ENCODE measurements at places on chromosomes 6 and 20.

GRCh38 chr6:106973836-106974335 lies 643 bp downstream of the CD24 start:
- DNase-seq, result no peak

DNA sequence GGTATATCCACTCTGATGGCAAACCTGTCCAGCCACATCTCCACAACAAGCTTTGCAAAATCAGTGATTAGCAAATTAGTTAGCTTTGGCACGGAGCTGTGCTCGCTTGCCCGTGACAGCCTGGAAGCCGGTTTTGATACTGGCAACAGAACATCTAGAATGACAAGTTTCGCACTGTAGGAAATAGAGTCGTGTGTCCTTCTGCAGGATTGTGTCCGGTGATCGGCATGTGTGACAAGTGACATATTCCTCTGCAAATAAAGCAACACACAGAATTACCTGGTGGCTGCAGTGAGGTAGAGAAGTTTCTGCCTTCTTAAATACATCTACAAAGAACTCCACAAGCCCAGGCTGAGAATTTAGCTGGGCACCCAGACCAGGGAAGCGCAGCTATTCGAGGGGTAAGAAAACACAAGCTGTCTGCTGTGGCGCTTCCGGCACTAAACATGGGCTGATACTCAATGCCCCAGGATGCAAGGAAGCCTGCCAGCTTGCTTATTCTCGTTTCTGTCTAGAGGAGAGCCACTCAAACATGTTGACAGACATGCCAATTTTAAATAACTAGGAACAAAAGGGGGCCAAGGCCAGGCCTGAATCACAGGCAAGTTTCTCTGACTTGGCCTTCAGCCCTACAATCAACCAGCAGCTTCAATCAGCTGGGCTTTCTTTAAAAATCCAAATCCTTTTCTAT lies 22.2 kb downstream of the EIF2S2 start:
- DNase-seq, result no peak

DNA sequence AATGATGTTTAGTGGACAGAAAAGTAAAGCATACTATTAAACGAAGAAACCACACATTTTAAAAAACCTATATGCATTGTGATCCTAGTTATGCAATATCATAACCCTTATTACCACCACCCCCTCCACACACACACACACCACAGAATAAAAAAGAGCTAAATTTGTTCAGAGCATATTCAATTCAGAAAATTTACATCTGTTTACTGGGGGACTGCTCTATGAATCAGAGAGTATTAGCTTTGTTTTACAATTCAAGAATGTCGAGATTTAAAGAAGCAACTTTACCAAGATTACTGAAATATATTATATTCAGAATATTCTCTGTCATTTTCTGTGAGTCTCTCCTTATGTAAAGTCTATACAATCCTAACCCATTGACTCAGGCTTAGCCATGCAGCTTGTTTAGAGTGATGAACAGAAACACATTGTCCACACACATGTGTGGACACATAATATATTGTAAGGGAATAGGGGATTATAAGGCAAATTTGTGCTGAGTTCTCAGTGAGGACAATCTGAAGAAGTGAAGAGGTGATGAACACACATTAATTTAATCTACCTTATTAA lies 369.6 kb upstream of the MARCKS start:
- DNase-seq, result no peak

- no peak for DNase-seq
Measured at GRCh38 chr6:69337311-69337710, 459.5 kb downstream of the LMBRD1 start.

Measured in inflammatory macrophage treated with lipopolysaccharide for 4 hours (primary cell).